ENCODE measurements at places on chromosomes 4 and X. TPM values are rescaled to one million over a fixed set of nuclear protein-coding genes. Genes with fewer than 3 reads are reported as not detected.

GRCh38 chr4:111040904-111041303, 418.0 kb upstream of the PITX2 start:
- H3K27ac ChIP-seq, result no peak overlapping the region
- no peak overlapping the region for H3K4me3 ChIP-seq
- H3K36me3 ChIP-seq, result no peaks in the 10 kb centered on the region
- H3K27me3 ChIP-seq, result no peaks in the 10 kb centered on the region
- no peaks in the 10 kb centered on the region for H3K4me1 ChIP-seq

DNA sequence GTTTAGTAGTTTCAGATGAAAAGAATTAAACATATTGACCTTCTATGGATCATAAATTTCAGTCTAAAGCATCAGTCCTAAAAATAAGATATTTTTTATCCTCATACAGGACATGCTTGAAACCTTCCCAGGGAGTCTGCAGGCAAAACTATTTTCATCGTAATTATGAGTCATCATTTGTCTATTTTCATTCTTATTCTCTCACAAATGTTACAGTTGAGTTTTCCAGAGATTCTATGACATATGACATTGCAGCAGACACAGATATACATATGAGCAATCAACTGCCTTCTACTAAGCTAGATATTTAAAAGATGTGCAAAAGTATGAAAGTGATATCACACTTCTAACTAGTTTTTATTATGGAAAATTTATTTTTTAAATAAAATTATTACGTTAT, 398.0 kb downstream of the MAGEB5 start:
- H3K27ac ChIP-seq, result no peak overlapping the region
- H3K4me1 ChIP-seq, result no peaks in the 10 kb centered on the region
- no peak for DNase-seq
- no peaks in the 10 kb centered on the region for H3K27me3 ChIP-seq
- no peaks in the 10 kb centered on the region for H3K36me3 ChIP-seq
- H3K4me3 ChIP-seq, result no peak overlapping the region

- no peak overlapping the region for H3K4me3 ChIP-seq
- no peak overlapping the region for H3K27ac ChIP-seq
- H3K4me1 ChIP-seq, result no peaks in the 10 kb centered on the region
- no peaks in the 10 kb centered on the region for H3K27me3 ChIP-seq
- no peaks in the 10 kb centered on the region for H3K36me3 ChIP-seq
Measured at GRCh38 chr4:139007640-139008039, 7.9 kb upstream of the NOCT start.

- H3K4me3 ChIP-seq, result no peak overlapping the region
- H3K4me1 ChIP-seq, result no peaks in the 10 kb centered on the region
- no peak overlapping the region for H3K27ac ChIP-seq
- no peak for DNase-seq
- peaks cover 2% of the 10 kb centered on the region for H3K27me3 ChIP-seq
Measured at GRCh38 chrX:137194164-137194563, 160.4 kb upstream of the GPR101 start.

- no peaks in the 10 kb centered on the region for H3K36me3 ChIP-seq
- no peak overlapping the region for H3K27ac ChIP-seq
- H3K27me3 ChIP-seq, result peaks cover 2% of the 10 kb centered on the region
Measured at GRCh38 chr4:107966903-107967302, 22.8 kb upstream of the HADH start.

DNA sequence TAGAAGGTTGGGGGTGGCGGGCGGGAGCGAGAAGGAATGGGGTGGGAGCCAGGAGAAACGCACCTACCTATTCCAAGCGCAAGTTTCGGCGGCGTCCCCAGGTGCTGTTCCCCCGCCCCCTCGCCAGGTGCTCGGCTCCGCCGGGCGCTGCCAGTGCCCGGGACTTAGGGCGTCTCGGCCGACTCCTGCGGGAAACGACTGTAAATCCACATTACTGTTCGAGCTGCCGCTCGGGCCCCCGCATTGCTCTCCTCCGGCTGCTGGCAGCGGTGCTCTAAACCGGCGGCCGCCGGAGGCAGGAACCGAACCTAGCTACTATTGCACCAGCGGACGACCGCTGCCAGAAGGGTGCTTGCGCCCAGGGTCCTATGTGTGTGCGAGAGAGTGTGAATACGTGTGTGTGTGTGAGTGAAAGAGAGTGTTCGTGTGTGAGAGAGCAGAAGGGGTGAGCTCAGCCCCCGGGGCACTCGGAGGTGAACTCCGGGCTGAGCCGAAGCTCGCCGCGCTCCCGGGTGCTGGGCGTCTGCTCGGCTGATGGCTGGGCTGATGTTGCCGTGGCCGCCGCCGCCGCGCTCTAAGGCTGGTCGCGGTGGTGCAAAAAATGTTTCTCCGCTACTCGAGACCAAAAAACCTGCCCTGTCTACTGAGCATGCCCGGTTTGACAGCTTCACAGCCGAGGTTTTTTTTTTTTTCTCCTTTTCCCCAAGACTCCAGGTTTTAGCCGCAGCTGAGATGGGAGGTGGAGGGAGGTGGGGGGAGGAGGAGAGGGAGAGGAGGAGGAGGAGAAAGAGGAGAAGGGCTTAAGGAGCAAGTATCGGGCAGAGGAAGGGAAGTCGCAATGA, 115.7 kb upstream of the TEX13C start:
- no peak overlapping the region for H3K27ac ChIP-seq
- DNase-seq, result no peak
- H3K4me1 ChIP-seq, result peaks cover 3% of the 10 kb centered on the region
- no peak overlapping the region for H3K4me3 ChIP-seq
- H3K36me3 ChIP-seq, result no peaks in the 10 kb centered on the region

DNA sequence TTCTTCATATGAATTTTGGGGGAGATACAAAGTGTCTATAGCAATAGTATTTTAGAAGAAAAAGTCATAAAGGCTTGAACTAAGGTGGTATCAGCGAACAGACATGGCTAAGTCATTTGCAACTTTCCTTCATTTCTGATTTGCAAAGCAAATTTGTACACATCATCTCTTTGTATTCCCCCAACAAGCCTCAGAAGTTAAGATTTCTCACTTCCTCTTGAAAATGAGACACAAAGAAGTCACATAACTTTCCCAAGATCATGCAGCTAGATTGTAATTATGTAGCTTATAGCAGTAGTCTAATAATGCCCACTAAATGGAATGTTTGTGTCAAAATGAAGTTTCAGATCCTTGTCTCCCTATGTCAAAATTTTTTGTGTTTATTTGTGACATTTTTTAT, 709.8 kb upstream of the HS3ST1 start:
- H3K4me1 ChIP-seq, result no peaks in the 10 kb centered on the region
- no peak overlapping the region for H3K27ac ChIP-seq
- H3K36me3 ChIP-seq, result no peaks in the 10 kb centered on the region
- H3K4me3 ChIP-seq, result no peak overlapping the region
- H3K27me3 ChIP-seq, result no peaks in the 10 kb centered on the region
- no peak for DNase-seq

DNA sequence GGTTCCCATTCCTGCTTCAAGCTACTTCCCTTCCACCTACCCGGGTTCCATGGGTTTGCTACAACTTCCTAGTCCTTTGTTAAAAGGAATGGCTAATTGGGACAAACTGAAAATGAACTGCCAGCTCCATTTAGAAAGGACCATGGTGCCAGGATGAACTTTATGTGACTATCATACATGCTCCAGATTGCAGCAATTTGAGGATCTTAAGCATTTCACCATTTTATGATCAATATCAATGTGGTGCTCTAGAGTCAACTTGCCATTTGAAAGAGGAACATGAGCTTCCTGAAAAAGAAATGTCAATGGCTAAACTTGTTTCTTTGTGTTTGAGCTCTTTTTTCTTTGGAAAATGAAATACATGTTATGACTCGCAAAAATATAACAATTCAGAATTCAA, 92.7 kb upstream of the IL15 start:
- no peaks in the 10 kb centered on the region for H3K27me3 ChIP-seq
- DNase-seq, result no peak
- H3K27ac ChIP-seq, result no peak overlapping the region
- H3K36me3 ChIP-seq, result no peaks in the 10 kb centered on the region
- H3K4me3 ChIP-seq, result no peak overlapping the region

Gene HSD17B13
- 0.35 TPM for total RNA-seq

Gene DMRTC1
- total RNA-seq, result 0.71 TPM

Gene EDA2R
- total RNA-seq, result 0.15 TPM

Gene OCRL
- total RNA-seq, result 7.5 TPM

Gene HOPX
- total RNA-seq, result 13.2 TPM

Gene ACSL4
- 36.7 TPM for total RNA-seq

Gene RAB40AL
- 0.73 TPM for total RNA-seq
